Kidney epithelial cell (primary cell): ENCODE measurements at places on chromosomes 2 and 18. TPM values are rescaled to one million over a fixed set of nuclear protein-coding genes. Genes with fewer than 3 reads are reported as not detected.

PARD3B gene
- total RNA-seq = 6.5 and 6.6 TPM in 2 replicates

NDUFS1 gene
- 102 and 107 TPM in 2 replicates for total RNA-seq

EVX2 gene
- not detected in 2 replicates for total RNA-seq

PIEZO2 gene
- 1.1 and 1.8 TPM in 2 replicates for total RNA-seq

INHA gene
- total RNA-seq = not detected in 2 replicates

RNF25 gene
- total RNA-seq = 27.3 and 31.6 TPM in 2 replicates

TXNDC2 gene
- not detected in 2 replicates for total RNA-seq

DUSP19 gene
- 0.58 and 1.0 TPM in 2 replicates for total RNA-seq

APOB gene
- not detected in 2 replicates for total RNA-seq

TUBA4B gene
- total RNA-seq = not detected in 2 replicates

VIL1 gene
- not detected in 2 replicates for total RNA-seq

SULT1C4 gene
- 33.3 and 37.7 TPM in 2 replicates for total RNA-seq

KATNAL2 gene
- total RNA-seq = 0.88 and 1.4 TPM in 2 replicates

INHBB gene
- total RNA-seq = 0.14 and 0.50 TPM in 2 replicates

SLC66A3 gene
- 14.2 and 18.6 TPM in 2 replicates for total RNA-seq

TUBA3E gene
- total RNA-seq = not detected in 2 replicates

OSR1 gene
- total RNA-seq = 0.04 TPM in 1 of 2 replicates, not detected in the other

TEKT4 gene
- total RNA-seq = not detected in 2 replicates

CHRNG gene
- total RNA-seq = not detected in 2 replicates

UGT1A8 gene
- total RNA-seq = not detected in 2 replicates

PPM1G gene
- 110 and 121 TPM in 2 replicates for total RNA-seq

ALPI gene
- not detected in 2 replicates for total RNA-seq

CRACDL gene
- 1.4 TPM in 2 replicates for total RNA-seq

SP5 gene
- 0.62 TPM in 1 of 2 replicates, not detected in the other for total RNA-seq

SCYGR4 gene
- total RNA-seq = not detected in 2 replicates

TMEM17 gene
- 4.4 and 4.9 TPM in 2 replicates for total RNA-seq

DSG1 gene
- total RNA-seq = 0.17 TPM in 1 of 2 replicates, not detected in the other
